ENCODE measurements at places on chromosomes 1 and 21. TPM values are rescaled to one million over a fixed set of nuclear protein-coding genes. Genes with fewer than 3 reads are reported as not detected.

The NBPF10 gene
- 2.2 TPM for total RNA-seq

- no peak for DNase-seq
Measured at GRCh38 chr1:71921935-71922559, 360.3 kb downstream of the NEGR1 start.

GRCh38 chr1:216113181-216113580, 310.1 kb downstream of the USH2A start:
- no peak for DNase-seq

- DNase-seq = no peak
Measured at GRCh38 chr1:244160455-244161235, 109.6 kb downstream of the ZBTB18 start.

DNA sequence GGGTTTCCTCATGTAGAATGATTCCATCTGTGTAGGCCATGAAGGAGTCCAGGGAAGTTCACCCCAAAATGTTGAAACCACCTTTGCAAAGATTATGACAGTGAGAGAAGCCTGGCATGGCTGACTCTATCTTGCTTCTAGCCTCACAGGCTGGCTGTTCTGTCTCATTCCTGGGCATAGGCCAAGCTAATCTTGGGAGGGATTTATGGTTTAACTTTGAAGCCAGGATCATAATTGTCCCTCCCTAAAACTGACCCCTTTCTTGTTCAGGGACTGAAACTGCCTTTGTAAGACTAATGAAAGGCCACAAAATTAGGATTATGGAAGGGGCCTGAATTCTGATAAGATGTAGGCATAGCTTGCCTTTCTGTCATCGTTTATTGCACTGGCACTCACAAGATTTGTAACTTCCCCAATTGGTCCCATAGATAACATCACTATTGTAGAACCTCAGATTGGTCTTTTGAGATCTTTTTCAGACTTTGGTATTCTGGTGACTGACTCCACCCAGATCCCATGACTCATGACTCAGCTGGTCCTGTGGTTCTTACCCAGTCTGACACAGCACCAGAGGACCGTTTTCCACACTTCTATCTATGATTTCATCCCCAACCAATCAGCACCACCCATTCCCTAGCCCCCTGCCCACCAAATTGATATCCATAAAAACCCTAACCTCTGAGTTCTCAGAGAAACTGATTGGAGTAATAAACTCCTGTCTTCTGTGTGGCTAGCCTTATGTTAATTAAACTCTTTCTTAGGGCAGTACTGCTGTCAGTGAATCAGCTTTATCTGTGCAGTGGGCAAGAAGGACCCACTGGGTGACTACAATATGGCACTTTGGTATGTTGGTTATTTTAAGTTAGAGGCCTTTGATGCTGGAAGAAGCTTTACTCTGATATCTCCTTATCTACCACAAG, 13.6 kb upstream of the LAMTOR5 start:
- DNase-seq = peak; percentile 46

Data from activated CD4-positive, alpha-beta memory T cell treated with anti-CD3 and anti-CD28 coated beads, Interleukin-2, amount 10 ng/mL, durations not matched to agents 7 days and 5 days (primary cell).